Activated naive CD8-positive, alpha-beta T cell treated with anti-CD3 and anti-CD28 coated beads for 36 hours (primary cell): ENCODE measurements at places on chromosomes 1 and 21. TPM values are rescaled to one million over a fixed set of nuclear protein-coding genes. Genes with fewer than 3 reads are reported as not detected.

GRCh38 chr1:154937988-154938386, 1.5 kb upstream of the PMVK start:
- H3K36me3 ChIP-seq, result peaks cover 7% of the 10 kb centered on the region
- no peak for DNase-seq
- H3K4me1 ChIP-seq, result peaks cover 62% of the 10 kb centered on the region
- H3K27ac ChIP-seq, result peak overlapping the region; percentile 96

The CACNA1E gene
- not detected for total RNA-seq

GRCh38 chr1:77540501-77541161, 141.8 kb downstream of the ZZZ3 start:
- no peak overlapping the region for H3K27ac ChIP-seq
- no peak for DNase-seq
- peaks cover 8% of the 10 kb centered on the region for H3K36me3 ChIP-seq
- no peak overlapping the region for H3K4me3 ChIP-seq
- no peaks in the 10 kb centered on the region for H3K4me1 ChIP-seq

The CAP1 gene
- 483 TPM for total RNA-seq

- H3K36me3 ChIP-seq, result peaks cover 5% of the 10 kb centered on the region
- H3K27me3 ChIP-seq, result peaks cover 3% of the 10 kb centered on the region
- no peak for DNase-seq
- H3K4me3 ChIP-seq, result peak overlapping the region; percentile 99
Observed at GRCh38 chr1:206687251-206687914, 2.7 kb downstream of the MAPKAPK2 start.

DNA sequence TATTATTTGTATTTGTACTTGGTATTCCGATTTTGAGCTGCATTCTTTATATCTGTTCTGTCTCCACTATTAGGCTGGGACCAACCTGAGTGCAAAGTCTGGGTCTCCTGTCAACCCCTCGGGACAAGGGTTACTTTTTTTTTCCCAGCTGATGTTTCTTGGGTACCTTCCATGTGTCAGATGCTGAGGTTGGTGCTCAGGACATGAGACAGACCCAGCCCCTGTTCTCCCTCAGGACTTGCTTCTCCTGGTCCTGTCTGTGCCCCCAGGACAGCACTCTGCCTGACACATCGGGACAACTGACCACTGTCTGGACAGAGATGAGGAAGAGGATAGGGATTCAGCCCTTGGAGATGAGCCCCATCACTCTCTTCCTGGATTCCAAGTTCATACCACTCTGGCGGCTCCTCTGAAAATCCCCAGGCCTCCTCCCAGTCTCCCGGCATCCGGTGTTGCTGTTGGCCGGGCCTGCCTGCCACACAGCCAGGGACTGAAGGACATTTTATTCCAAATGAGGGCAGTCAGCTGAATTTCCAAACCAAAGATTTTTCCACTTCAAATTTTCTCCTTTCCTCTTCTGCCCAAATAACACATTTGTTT, 55.6 kb upstream of the FMOD start:
- DNase-seq, result no peak
- H3K27ac ChIP-seq, result no peak overlapping the region
- no peak overlapping the region for H3K4me3 ChIP-seq
- H3K36me3 ChIP-seq, result no peaks in the 10 kb centered on the region
- H3K27me3 ChIP-seq, result peaks cover 24% of the 10 kb centered on the region

- H3K27me3 ChIP-seq, result no peaks in the 10 kb centered on the region
- H3K4me1 ChIP-seq, result no peaks in the 10 kb centered on the region
- no peak overlapping the region for H3K4me3 ChIP-seq
- H3K36me3 ChIP-seq, result no peaks in the 10 kb centered on the region
- no peak overlapping the region for H3K27ac ChIP-seq
Observed at GRCh38 chr1:164515711-164516331, 43.2 kb upstream of the PBX1 start.
